ENCODE measurements at places on chromosomes 3 and 15.

GRCh38 chr3:25432176-25432720, 4.2 kb downstream of the RARB start:
- DNase-seq: no peak

GRCh38 chr3:55624238-55624637, 137.1 kb upstream of the WNT5A start:
- no peak for DNase-seq

DNA sequence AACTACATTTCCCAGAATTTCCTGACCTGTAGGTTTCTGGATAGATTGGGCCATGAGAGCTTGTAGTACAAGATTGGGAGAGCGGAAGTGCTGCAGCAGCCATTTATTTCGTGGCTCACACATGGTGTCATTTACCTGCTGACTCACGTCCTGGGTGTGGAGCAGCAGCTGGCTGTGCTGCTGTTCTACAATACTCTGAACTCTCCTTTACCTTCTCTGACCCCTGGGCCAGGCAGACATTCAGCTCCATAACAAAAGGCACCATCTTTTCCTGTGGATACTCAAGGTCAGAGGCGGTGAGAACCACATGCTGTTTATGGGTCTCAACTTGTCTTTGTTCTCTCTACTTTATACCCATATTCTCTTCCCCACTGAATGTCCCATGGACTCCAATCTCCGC, 490.2 kb downstream of the IGSF11 start:
- no peak for DNase-seq

- peak; percentile 45 for DNase-seq
Measured at GRCh38 chr3:189947948-189948723, 172.6 kb downstream of the P3H2 start.

- no peak for DNase-seq
Measured at GRCh38 chr15:33612721-33613304, 302.0 kb downstream of the RYR3 start.

GRCh38 chr3:107285197-107285596, 92.0 kb upstream of the CCDC54 start:
- no peak for DNase-seq

DNA sequence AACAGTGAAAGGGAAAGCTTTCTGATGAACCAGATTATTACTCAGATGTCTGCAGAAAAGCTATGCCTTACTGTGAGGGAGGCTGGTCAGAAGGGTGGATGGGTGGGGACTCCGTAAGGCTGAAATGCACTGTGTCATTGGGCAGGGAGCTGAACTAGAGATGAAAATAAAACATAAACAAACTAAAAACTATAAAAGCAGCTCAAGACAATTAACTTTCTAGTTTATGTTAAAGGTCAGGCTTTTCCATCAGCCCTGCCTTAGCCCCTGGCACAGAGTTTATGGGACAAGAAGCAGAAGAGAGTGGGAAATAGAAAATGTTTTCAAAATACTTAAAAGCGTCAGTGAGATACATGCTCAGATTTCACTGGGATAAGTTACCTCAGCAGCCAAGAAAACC, 310.0 kb upstream of the UBE2E2 start:
- no peak for DNase-seq

DNA sequence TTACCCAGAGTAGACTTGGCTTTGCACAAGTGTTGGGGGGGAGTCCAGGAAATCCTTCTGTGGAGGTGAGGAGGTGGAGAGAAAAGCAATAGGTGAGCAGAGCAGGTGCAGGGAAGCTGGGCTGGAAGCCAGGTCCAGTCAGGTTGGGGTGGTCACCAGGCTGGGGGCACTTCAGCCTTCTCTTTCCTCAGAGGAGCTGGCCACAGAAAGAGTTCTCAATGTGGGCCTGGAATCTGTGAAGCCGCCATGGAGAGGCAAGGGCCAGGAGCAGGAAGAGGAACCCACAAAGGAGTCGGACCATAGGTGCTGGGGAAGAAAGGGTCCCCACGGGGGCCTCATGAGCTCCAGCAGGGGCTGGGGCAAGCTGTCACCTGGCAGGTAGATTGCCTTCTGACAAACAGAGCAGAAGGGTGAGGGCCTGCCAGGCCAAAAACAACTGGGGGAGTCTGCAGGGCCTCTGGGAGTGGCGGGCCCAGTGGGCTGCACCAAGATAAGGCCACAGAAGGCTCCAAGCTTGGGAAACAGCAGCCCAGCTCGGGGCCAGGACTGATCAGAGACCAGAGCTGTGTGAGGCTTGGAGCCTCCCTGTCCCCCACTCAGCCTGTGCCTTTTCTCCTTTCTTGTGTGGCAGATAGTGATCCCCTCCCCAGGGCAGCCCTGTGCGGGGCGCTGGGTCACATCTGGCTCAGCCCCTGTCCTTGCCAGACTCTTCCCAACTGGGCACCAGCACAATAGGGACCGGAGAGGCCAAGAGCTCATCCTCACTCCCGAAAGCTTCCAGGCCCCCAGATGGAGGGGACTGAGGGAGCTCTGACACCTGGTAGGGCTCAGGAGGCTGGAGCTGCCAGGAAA, 53.0 kb upstream of the FGD5 start:
- no peak for DNase-seq

- no peak for DNase-seq
Measured at GRCh38 chr3:178291574-178292370, 244.5 kb upstream of the KCNMB2 start.

GRCh38 chr3:109025896-109026295, 72.2 kb upstream of the GUCA1C start:
- no peak for DNase-seq

DNA sequence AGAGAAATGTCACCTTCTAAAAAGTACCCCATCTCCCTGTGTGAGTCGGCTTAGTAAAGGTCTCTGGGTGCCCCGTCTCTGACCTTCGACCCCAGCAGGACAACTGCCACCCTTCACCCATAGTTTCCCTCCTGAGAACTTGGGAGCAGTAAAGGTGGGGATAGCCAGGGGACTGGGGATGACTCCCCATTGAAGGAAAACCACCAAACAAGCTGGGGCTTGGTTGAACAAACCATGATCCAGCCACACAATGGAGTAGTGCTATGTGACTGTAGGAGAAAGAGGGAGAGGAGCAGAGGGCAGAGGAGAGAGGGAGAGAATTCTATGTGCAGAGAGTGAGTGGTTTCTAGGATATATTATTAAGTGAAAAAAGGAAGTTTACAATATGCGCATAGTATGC, 33.7 kb downstream of the IDH3A start:
- DNase-seq: no peak

GRCh38 chr3:21434310-21434709, 316.7 kb downstream of the ZNF385D start:
- DNase-seq: no peak

GRCh38 chr3:37823189-37823588, 38.5 kb upstream of the CTDSPL start:
- no peak for DNase-seq

- no peak for DNase-seq
Measured at GRCh38 chr3:126558336-126559071, at the start of gene C3orf22. Gene C3orf22 (minus strand): TSS chr3:126558932. CDS start chr3:126553390, 5,542 bp downstream.

DNA sequence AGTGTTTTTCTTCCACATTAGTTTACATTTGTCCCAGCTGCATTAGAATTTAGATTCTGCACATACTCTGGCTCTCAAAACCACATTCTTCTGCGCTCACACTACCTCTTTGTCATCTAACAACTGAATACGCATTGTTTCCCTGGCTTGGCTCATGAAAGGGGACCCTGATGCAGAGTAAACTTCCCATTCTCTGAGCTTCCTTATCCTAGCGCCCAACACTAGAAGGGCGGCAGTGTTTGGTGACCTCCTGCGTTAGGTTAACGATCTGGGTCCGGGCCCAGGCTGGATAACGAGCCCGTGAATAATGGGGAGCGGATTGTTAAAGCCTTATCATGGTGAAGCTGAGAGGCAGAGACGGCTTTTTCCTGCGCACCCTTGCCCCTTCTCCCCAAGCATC, 63.9 kb downstream of the ETV5 start:
- no peak for DNase-seq

GRCh38 chr3:19934098-19934566, at the start of gene EFHB:
Gene EFHB (minus strand): TSS chr3:19934217. CDS start chr3:19934018, 199 bp downstream.
- DNase-seq: no peak

DNA sequence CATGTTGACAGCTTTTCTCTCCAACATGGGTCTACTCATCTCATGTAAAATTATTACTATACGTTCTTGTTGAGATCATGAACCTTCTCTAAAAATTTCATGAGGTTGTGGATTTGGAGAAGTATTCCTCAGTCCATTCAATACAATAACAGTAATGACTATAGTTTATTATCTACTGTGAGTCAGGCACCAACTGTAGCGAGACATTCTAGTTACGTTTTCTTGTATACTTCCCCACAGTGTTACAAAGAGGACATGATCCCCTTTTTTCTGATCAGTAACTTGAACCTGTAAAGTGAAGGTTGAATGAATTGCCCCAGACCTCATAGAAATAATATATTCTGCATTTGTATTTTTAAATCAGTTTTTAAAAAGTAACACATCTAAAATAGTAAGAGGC, 76.4 kb downstream of the AKAP13 start:
- DNase-seq: no peak

DNA sequence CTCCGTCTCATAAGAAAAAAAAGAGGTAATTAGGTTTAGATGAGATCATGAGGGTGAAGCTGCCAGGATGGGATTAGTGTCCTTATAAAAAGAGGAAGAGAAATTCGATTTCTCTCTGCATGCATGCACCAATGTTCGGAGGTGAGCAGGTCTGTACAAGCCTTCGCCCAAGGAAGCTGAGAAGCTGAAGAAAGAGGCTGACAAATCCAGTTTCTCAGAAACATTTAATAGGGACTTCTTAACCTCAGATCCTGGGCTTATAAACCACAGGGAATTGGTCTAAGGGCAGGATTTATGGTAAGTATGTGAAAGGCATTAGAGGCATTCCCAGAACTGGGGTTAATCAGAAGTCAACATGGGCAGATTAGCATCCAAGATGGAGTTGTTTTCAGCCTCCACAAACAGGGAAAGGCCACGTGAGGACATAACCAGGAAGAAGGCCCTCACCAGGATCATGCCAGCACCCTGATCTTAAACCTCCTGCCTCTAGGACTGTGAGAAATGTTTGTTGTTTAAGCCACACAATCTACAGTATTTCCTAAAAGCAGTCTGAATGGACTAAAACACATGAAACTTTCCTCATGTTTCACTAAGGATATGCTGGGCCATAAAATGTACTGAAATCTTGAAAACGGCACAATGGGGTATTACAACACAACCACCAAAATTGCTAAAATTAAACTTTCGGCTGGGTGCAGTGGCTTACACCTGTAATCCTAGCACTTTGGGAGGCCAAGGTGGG, 11.3 kb downstream of the SHISA5 start:
- DNase-seq: no peak

DNA sequence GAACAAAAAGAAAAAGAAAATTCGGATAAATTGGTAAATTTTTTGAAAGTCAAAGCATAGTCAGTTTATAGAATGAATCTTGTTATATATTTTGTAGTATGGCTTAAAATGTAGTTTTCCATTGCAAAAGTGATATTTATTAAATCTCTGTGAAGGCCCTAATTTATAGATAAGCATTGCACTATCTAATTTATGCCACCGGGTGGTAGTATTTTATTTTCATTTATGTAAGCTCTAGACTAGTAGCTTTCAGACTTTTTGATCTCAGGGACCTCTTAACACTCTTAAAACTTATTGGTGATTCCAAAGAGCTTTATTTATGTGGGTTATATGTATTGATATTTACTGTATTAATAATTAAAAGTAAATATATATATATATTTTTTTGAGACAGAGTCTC, 133.9 kb upstream of the LRRFIP2 start:
- peak; percentile 34 for DNase-seq

DNA sequence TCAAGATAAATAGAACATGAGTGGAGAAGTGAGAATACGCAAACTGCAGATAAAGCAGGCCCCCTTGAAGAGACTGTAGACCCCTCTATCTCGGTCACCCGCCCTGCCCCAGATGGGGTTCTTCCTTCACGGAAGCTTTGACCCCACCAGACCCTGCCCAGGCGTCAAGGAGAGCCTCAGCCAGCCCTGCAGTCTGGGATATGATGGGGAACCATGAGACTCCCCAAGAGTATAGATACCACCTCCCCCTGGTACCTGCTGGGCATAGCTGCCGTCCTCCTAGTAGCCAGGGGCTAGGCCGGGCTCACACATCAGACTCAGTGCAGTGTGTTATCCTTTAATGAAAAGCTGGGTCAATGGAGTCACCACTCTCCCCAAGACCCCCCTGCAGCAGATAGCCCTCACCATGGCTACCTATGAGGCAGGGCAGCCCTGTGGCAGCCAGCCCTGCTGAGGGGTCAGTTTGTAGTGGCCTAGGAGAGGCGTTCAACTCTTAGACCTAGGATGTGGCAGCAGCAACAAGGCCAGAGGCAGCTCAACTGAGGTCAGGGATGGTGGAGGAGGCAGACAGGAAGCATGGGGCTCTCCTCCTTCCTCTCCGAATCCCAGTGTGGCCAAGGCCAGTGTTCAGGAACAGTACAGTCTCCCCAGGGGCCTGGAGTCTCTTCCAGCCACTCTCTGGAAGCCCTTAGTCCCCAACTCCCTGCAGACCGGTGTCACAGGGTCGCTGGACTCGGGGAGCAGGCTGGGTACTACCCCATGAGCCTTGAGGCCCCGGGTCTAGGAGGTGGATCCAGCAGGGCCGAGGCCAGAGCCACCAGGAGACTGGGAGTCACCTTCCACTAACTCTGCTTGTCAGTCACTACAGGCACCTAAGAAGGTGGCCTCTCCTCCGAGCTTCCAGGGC, 26.1 kb downstream of the PLXNB1 start:
- DNase-seq: no peak

GRCh38 chr15:80834402-80834801, 55.2 kb downstream of the CEMIP start:
- DNase-seq: no peak

DNA sequence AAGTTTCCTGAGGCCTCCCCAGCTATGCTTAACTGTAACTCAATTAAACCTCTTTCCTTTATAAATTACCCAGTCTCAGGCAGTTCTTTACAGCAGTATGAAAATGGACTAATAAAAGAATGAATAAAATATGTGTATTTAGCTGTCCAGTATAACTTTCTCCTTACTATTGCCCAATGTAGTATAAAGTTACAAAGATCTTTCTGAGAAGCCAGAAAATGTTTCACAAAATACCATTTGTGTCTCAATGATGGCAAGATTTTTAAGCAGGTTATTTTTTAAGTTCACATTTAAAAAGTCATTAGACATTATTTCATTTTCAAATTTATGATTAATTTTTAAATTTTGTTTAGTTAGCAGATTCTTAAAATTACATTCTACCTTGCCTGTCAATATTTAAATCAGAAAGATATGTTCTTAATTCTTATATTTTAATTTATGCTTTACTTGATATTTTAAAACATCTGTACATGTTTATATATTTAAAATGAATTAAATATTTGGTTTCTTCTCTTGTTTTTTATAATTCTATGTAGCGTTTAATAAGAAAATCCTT, 189.2 kb downstream of the GBE1 start:
- no peak for DNase-seq

DNA sequence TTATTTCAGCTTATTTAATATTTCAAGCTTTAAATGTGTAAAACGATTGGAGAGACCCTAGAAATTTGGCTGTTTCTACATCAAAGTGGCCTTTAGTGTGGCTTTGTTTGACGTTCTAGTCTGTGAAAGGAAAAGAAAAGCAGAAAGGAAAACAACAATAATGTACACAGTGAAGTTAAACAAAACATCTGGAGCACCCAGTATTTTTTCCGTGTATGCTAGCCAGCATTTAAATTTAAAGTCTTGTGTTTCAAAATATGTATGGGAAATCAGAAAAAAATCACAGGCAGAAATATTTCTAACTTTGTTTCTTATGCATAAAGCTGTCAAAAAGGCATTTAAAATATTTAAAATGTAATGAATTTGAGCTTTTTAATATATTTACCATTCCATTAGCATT, 218.1 kb downstream of the NAALADL2 start:
- DNase-seq: no peak

All from MM.1S (cell line).